NCI-H2107 (cell line): ENCODE measurements at places on chromosomes 1 and 21.

DNA sequence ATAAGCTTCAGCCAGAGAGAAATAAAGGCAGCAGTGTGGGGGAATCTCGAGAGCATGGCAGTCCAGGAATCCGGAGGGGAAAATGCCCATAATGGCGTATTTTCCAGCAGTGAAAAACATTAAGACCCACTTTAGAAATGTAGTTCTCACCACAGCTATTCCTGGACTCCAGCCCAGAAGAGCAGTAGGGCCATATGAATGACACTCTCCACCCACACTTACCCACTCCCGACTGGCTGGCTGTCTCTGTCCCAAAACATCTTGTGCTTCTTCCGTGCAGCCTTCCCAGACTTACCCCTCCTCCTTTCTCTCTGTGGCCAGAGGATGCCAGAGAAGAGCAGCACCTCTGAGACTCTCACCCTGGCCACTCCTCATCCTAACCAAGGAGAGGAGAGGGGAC, 56.4 kb downstream of the TRABD2B start:
- DNase-seq = no peak

DNA sequence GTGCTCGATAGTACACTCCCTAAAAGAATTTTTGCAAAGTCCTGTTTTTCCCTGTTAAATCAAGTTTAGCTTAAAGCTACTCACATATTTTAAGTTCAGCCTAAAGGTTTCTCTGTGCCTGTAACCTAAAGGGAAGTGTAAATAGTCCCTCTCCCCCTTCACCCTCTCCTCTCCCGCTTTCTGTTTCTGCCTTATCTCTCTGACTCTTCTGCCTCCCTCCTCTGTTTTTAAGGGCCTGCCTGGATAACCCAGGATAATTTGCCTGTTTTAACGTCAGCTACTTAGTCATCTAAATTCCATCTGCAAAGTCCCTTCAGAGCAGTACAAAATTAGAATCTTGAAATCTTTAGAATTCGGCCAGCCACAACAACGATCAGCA, 92.6 kb downstream of the NID1 start:
- DNase-seq = no peak

GRCh38 chr1:2801535-2802291, at the start of gene TTC34:
Gene TTC34 (minus strand): TSS chr1:2801693. CDS start chr1:2800827, 866 bp downstream.
- no peak for DNase-seq

DNA sequence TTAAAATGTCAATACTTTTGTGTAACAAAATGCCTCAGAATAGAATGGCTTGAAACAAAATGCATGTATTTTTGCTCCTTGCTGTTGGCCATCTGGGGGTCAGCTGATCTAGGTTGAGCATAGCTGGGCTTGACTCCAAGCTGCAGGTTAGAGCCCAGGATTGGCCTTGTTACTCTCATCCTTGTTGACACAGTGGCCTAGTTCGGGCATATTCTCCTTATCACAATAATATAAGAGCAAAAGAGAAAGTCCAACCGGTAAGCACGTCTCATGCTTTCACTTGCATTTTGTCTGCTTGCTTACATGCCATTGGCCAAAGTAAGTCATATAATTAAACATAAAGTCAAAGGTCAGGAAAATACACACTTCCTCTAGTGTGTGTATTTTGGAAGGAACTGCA, 456.2 kb downstream of the KCNT2 start:
- DNase-seq = no peak

DNA sequence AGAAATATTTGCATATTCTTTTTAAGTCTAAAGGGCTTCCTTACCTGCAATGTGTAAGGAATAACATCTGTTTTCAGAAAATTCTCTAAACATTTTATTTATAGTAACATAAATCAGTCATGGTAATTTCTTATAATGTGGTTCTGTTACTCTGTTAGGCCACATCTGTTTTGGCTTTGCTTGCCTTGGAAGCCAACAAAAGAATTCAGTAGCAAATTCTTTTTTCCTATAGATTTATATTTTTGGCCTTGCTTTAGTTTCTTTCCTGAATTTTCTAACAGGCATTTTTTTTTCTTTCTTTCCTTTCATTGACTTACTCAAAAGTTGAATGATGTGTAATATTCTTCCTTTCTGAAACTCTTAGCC, 72.2 kb downstream of the OSBPL9 start:
- DNase-seq = no peak

DNA sequence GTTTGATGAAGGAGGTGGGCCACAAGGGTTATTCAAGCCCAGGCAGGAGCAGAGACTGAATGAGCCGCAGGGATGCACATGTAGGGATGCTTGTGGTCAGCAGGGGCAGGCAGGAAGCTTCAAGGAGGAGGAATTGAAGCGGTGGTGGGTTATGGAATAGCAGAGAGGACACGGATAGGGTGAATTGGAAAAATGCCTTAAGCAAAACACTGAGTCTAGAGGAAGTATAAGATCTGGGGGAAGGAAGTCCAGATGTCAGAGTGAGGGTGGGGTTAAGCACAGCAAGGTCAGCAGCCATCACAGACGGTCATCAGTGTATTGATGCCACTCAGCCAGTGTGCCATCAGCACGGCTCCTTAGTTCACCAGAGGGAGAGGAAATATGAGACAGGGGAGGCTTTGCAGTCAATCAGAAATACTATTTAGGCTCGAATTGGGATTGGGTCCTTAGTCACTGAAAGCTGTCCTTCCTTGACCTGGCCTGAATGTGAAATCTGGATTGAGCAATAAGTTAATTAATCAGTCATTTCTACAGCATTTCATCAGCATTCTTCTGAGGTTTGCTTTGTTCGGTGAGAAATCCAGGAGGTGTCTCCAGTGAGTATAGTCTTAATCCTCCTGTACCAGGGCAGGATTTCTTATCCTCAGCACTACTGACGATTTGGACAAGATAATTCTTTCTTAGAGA, 6.0 kb upstream of the LCE1F start:
- no peak for DNase-seq

- DNase-seq = no peak
Measured at GRCh38 chr1:109917768-109918606, 7.3 kb downstream of the CSF1 start.

DNA sequence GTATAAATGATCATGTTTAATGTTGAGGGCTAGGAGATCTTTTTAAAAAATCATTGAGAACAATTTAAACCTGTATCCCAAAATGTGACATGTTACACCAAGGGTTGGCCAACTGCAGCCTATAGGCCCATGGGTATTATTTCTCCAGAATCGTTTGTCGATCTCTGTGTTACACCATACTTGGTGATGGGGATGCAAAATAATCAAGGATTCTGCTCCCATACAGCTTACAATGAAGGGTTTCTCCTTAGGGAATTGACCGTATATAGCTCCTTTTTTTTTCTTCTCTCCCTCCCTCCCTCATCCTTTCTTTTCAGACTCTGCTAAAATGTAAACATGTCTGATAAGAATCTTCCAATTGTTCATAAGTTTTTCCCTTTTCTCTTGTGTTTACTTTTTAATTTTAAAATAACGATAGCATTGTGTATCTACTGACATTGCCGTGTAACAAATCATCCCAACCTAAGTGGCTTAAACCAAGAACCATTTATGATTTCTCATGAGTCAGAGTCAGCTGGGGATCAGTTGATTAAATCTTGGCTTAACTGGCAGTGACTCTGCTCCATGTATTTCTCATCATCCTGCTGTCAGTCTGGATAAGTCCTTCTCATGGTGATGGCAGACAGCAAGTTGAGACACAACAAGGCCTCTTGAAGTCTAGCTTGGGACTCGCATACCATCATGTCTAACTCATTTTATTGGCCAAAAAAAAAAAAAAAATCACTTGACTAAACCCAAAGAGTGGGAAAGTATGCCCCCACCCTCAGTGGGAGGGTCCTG, 48.0 kb downstream of the MARK1 start:
- DNase-seq = no peak

- no peak for DNase-seq
Measured at GRCh38 chr1:218742467-218743262, 397.5 kb downstream of the TGFB2 start.

DNA sequence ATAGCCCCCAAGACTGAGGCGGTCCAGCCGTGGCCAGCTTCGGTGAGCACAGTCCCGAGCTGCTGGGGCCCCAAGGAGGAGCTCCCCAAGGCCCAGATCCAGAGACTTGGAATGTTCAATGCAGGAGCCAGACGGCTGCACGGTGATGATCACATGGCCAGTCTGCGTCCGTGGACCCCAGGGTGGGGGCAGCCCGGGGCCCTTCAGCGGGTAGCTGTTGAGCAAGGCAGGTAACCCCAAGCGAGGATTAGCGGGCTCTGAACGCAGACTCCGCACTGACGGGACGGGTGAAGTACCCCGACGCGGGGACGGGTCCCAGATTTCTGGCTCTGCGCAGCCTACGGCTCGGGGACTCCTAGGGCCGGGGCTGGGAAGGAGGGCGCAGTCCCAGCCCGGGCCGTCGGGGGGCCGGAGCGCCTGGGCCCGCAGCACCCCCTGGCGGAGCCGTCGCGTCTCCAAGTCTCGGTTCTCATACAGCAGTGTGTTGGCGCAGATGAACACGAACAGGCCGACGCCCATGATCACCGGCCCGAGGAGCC, 2.7 kb downstream of the TMEM200B start:
- no peak for DNase-seq

- no peak for DNase-seq
Measured at GRCh38 chr1:176193663-176194062, 13.4 kb downstream of the COP1 start.

- DNase-seq = no peak
Measured at GRCh38 chr1:232932486-232933425, 17.7 kb upstream of the NTPCR start.

DNA sequence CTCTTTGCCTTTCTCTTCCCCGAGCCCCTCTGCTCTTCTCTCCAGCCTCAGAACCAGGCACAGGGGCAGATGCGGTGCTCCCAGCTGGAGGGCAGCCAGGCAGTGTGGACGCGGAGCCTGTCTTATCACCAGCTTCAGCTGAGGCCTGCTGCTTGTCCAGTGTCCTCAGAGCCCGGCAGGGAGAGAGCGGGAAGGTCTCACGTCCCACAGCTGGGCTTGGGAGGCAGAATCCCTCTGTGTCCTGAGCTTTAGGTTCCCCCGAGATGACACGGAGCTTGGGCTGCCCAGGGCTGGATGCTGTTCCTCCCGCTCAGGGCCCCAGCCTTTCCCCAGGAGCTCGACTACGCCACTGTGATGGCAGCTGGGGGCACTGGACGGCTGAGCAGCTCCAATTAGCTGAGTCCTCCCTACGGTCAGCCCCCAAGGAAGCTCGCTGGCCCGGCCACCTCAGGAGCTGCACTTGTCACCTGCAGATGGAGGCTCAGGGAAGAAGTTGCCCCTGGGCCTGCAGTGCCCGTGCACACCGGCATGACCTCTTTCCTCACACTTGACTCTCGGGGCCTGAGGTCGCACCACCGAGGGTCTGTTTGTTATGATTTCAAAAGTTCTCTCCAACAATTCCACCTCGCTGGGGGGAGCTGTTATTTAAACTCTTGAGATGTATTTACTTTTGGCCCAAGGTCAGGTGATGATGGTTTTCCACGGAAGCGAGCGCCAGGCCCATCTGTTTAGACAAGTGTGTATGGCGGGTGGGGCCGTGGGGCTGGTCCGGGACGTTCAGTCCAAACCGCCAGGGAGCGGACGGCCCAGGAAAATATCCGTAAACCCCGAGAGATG, 127.3 kb downstream of the SIK1 start:
- DNase-seq = no peak

DNA sequence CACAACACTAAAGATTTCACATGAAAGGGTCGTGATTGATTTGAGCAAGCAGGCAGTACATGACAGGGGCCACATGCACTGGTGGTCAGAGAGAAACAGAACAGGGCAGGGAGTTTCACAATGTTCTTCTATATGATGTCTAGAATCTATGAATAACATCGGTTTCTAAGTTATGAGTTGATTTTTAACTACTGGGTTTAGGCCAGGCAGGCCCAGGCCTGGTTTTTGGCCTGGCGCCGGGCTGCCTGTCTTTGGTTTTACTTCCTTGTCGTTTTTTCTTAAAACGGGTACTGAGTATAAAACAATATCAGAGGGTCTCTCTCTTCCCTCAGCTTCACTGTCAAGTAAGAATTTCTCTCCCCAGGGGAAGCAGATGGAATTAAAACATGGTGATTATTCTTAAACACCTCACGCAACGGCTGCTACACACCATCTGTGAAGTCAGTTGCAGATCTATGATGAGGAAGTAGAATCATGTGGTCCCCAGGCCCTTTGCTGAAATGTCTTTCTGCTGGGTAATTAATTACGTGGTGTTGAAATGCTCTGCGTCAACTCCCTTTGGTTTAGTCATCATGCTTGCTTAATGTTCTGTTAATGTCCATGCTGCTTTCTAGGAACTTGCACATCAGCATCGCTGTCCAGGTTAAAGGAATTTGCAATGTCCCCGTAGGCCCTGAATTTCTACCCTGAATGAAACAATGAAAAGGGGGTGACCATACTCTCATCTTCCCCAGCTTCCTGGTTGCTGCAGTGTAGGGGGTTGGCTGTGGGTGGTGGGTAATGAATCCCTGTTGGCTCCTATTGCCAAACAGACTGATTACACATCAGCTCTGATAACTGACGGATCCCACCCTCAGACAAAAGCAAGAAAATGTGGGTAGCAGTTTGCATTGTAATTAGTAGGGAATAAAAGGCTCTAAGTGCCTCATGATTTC, 70.3 kb downstream of the SERINC2 start:
- DNase-seq = no peak

DNA sequence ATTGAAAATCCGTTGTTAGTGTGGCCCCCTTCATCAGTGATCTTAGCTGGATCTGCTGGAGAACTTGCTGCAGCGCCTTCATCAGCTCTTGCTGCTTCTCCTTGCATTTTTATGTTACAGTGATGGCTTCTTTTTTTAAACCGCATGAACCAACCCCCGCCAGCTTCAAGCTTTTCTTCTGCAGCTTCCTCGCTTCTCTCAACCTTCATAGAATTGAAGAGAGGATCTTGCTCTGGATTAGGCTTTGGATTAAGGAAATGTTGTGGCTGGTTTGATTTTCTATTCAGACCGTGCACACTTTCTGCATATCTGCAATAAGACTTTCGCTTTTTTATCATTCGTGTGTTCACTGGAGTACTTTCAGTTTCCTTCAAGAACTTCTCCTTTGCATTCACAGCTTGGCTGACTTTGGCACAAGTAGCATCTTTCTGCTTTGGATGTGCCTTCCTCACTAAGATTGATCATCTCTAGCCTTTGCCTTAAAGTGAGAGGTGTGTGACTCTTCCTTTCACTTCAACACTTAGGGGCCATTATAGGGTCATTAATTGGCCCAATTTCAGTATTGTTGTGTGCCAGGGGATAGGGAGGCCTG, 13.1 kb downstream of the RNF187 start:
- no peak for DNase-seq

- DNase-seq = no peak
Measured at GRCh38 chr1:41622859-41623732, 138.6 kb upstream of the EDN2 start.

DNA sequence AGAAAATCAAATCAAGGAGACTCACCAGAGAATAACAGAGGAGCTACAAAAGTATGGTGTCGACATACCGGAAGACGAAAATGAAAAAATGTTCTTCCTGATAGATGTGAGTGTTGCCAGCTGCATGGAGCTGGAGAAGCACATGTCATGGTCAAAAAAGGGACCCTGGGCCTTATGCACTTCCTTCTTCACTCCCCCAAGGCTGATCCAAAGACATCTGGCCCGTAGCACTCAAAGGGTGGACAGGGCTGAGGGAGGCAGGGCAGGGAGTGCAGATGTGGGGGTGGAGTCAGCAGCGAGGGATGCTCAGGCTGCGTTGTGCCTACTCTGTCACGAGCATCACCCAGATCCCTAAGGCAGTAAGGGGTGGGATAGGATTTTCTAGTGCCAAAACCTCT, 19.4 kb downstream of the MX1 start:
- no peak for DNase-seq
